NCI-H1436 treated with DMSO at 0.1 percent for 48 hours (cell line): ENCODE measurements at places on chromosomes 6 and 20.

GRCh38 chr6:40672087-40672486 is 84.9 kb upstream of the LRFN2 start:
- no peak for DNase-seq

DNA sequence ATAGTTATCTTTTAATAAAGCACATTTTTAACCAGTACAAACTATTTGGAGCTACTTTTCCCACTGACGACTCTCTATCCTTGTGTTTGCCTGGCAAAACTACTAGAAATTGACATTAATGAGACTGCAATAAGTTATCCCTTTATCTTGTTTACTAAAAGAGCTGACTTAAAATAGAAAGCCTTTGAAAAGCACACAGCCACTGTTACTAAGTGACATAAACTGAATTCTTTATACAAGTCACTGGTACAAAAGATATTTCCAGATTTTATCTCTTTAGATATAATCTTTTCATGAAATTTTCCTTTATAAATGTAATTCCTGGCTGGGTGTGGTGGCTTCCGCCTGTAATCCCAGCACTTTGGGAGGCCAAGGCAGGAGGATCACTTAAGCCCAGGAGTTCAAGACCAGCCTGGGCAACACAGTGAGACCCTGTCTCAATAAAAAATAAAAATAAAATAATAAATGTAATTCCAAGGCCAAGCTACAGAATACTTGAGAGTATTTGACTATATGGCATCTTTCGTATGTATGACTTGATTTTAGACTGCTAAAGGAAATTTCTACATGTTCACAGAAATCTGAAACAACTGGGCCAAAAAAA is 9.5 kb downstream of the MBOAT1 start:
- DNase-seq: no peak

DNA sequence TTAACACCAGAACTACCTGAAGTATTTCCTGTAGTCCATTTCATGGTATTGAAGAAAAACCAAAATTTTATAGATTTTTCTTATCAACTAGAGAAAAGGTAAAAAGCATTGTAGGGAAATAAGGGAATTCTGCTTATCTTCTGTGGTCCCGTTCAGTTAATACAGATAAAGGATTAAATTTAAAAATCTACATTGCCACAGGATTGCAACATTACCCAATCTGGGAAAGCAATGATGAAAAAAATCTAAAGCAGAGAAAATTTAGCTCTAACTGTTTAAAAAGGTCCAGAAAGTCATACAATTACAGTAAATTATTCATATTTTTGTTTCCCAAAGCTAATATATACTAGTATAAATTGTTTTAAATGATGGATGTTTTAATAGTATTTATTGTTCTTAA is 18.0 kb downstream of the POLH start:
- no peak for DNase-seq

DNA sequence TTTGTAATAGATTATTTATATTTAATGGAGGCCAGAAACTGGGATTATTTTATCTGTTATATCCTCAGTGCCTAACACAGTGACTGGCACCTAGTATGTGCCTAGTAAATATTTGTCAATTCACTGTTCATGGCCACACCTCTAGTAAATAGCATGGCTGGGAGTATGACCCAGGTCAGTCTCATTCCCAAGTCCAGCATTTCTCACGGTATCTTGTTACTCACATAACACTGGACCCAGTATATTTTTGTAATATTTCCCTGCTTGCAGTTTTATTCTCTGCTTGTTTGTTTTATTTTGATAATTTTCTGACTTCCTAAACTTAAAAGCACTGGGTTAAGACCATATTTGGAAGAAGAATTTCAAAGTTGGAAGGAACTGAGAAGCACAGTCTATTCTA is 47.7 kb downstream of the CTNNBL1 start:
- DNase-seq: no peak

- no peak for DNase-seq
Observed at GRCh38 chr6:109187399-109188114, 92.2 kb downstream of the CEP57L1 start.

GRCh38 chr20:16017656-16018055 is 555.6 kb downstream of the KIF16B start:
- no peak for DNase-seq

GRCh38 chr6:56794421-56794820 is 151.7 kb upstream of the DST start:
- no peak for DNase-seq
